ENCODE measurements at places on chromosomes 2 and 18.

DNA sequence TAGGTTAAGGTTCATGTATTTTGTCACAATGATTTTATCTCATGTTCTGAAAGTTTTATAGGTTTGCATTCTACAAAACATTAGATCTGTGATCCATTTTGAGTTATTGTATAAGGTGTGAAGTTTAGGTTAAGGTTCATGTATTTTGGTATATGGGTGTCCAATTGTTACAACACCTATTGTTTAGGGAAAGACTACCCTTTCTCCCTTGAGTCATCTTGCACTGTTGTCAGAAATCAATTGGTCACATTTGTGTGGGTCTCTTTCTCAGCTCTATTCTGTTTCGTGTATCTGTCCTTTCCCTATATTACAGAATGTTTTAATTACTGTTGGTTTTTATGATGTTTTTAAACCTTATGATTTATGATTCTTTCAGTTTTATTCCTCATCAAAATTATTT is 192.3 kb downstream of the MCFD2 start:
- H3K27ac ChIP-seq: no peak overlapping the region
- peaks cover 39% of the 10 kb centered on the region for H3K4me1 ChIP-seq
- H3K4me3 ChIP-seq: no peak overlapping the region
- no peak for DNase-seq
- no peaks in the 10 kb centered on the region for H3K27me3 ChIP-seq

- H3K36me3 ChIP-seq: no peaks in the 10 kb centered on the region
- H3K27ac ChIP-seq: no peak overlapping the region
- no peak overlapping the region for H3K4me3 ChIP-seq
- peaks cover 2% of the 10 kb centered on the region for H3K4me1 ChIP-seq
Observed at GRCh38 chr2:208990716-208991115, 433.1 kb upstream of the MAP2 start.

DNA sequence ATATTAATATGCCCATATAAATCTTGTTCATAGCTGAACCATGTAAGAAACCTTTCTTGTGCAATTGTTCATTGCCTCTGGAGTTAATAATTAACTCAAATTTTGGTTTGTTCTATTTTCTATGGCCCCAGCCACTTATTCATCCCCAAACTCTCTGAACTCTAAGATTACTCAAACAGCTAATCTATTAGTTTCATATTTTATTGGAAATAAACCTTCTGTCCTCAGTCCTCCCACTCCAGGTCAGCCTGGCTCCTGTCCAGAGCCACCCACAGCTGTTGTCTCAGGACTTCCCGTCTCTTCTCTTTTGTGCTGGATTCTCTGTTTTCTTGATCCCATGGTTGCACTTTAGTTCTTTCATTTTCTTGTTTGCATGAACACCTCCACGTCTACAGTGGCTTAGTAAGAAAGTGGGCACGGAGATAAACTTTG is 4.4 kb upstream of the RNF103 start:
- no peaks in the 10 kb centered on the region for H3K36me3 ChIP-seq
- peaks cover 31% of the 10 kb centered on the region for H3K4me1 ChIP-seq

GRCh38 chr18:57397440-57398132 is 37.6 kb upstream of the ONECUT2 start:
- no peak for DNase-seq
- no peak overlapping the region for H3K27ac ChIP-seq
- peaks cover 36% of the 10 kb centered on the region for H3K27me3 ChIP-seq

GRCh38 chr2:108625186-108625827 is 91.0 kb downstream of the LIMS1 start:
- H3K4me1 ChIP-seq: peaks cover 21% of the 10 kb centered on the region
- no peaks in the 10 kb centered on the region for H3K36me3 ChIP-seq
- no peak for DNase-seq
- no peak overlapping the region for H3K4me3 ChIP-seq
- no peaks in the 10 kb centered on the region for H3K27me3 ChIP-seq

GRCh38 chr2:241762321-241762932 is 14.2 kb upstream of the GAL3ST2 start:
- H3K27ac ChIP-seq: peak overlapping the region; percentile 44
- H3K4me1 ChIP-seq: peaks cover 33% of the 10 kb centered on the region
- H3K4me3 ChIP-seq: no peak overlapping the region
- no peak for DNase-seq

DNA sequence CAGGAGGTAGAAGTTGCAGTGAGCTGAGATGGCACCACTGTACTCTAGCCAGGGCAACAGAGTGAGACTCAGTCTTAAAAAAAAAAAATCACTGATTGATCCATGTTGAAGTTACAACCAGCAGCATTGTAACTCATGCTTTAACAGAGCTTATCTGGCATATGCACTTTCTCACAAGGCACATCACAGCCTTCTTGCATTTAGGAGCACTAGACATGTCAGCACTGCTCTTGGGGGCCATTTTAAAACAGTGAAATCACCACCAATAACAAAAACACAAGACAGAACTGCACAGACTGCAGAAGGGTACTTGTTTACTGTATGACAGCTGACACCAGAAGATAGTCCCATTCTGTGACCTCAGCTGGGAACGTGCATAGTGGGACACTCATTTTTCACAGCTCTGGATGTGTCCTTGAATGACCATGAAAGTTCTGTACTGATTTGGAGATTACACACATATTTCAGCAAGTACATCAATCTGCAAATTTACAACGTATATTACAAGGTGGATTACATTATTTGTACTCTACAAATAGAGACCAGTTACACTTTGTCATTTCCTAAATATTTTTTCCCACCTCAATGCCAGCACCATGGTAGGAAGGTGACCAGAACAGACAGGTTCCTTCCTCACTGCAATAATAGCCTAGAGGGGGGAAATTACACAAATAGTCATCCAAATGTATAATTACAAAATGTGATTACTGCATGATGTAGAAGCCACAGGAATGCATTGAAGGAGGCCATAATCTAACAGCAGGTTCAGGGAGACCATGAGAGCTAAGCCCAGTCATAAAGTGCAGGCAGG is 35.1 kb downstream of the CCBE1 start:
- DNase-seq: no peak
- no peaks in the 10 kb centered on the region for H3K36me3 ChIP-seq
- peaks cover 25% of the 10 kb centered on the region for H3K27me3 ChIP-seq
- peaks cover 22% of the 10 kb centered on the region for H3K4me1 ChIP-seq
- no peak overlapping the region for H3K27ac ChIP-seq

DNA sequence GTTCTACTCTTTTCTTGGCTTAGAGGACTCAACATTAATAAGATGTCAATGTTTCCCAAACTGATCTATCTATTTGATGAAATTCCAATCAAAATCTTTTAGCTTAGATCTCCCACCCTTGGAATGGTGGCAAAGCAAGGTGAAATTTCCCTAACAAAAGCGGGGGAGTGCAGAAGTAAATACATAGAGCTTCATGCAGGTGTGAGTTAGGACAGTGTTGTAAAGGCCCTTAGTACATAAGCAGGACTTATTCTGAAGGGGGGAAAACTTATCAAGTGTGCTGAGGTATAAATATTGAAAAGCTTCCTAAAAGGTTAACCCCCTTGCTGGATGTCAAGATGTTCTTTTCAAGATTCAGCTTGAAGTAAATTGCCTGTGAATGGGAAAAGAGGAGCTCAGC is 608.6 kb upstream of the CELF4 start:
- no peak overlapping the region for H3K27ac ChIP-seq
- no peaks in the 10 kb centered on the region for H3K4me1 ChIP-seq
- no peak overlapping the region for H3K4me3 ChIP-seq

GRCh38 chr2:162623888-162624287 is 214.7 kb downstream of the KCNH7 start:
- H3K36me3 ChIP-seq: no peaks in the 10 kb centered on the region
- peaks cover 5% of the 10 kb centered on the region for H3K27me3 ChIP-seq
- H3K27ac ChIP-seq: no peak overlapping the region
- no peak overlapping the region for H3K4me3 ChIP-seq
- DNase-seq: no peak
- no peaks in the 10 kb centered on the region for H3K4me1 ChIP-seq

- no peaks in the 10 kb centered on the region for H3K27me3 ChIP-seq
- no peaks in the 10 kb centered on the region for H3K36me3 ChIP-seq
- no peak for DNase-seq
- peaks cover 15% of the 10 kb centered on the region for H3K4me1 ChIP-seq
- H3K27ac ChIP-seq: no peak overlapping the region
- H3K4me3 ChIP-seq: no peak overlapping the region
Observed at GRCh38 chr2:195486987-195487644, 169.9 kb upstream of the SLC39A10 start.

DNA sequence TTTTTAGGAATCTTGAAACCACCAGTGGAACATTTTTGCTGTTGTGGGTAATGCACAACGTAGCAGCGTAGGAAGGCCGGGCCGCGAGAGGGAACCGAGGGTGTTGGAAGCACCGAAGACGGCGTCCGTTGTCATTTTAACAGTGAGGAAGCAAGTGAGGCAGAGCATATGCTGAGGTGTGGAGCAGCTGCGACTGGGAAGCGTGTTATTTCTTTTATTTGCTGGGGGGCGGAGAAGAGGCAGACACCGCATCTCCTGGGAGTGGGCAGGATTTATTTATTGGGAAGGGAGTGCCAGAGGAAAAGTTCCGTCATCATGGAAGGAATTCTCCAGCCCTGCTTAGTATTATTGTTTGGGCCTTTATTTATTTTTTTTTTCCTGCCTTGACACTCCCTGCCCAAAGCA is 232.8 kb downstream of the KLHL29 start:
- H3K36me3 ChIP-seq: peaks cover 4% of the 10 kb centered on the region
- peak overlapping the region; percentile 93 for H3K27ac ChIP-seq
- no peaks in the 10 kb centered on the region for H3K27me3 ChIP-seq
- H3K4me1 ChIP-seq: peaks cover 34% of the 10 kb centered on the region

DNA sequence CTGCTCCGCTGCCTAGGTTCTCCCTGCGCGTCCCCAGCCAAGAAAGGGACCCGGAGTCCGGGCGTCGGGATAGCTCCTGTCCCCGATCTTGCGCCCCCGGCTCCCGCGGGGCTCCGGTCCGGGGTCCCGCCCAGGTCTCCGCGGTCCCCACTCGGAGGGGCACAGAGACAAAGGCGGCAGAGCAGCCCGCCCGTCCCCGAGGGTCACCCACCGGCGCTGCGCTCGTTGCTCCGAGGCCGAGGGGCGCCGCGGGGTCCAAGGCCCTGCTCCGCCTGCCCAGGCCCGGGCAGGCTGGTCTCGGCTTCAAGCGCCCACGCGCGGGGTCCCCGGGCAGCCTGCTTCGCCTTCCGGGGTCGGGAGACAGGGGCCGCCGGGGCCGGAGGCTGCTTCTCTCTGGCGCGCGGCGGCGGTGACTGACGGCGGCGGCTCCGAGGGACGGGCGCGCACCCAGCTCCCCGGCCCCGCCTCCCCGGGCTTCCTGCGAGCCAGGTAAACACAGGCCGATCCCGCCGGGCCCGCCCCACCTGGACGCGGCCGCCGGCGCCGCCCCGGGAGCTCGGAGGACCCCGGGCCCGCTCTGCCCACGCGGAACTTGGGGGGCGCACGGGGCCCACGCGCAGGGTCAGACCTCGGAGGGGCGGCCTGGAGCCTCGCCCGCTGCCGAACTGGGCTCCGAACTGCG is at the start of gene MBP:
Gene MBP, minus strand, starts transcription at position 415 of the 682 bp plus-strand sequence. CDS start 27,522 bp downstream, outside the sequence.
- peaks cover 51% of the 10 kb centered on the region for H3K27me3 ChIP-seq
- peak; percentile 46 for DNase-seq
- peaks cover 23% of the 10 kb centered on the region for H3K4me1 ChIP-seq
- peaks cover 2% of the 10 kb centered on the region for H3K36me3 ChIP-seq
- peak within 1 kb of the TSS; percentile 53 for H3K27ac ChIP-seq

GRCh38 chr2:113861740-113862139 is 28.1 kb upstream of the ACTR3 start:
- H3K36me3 ChIP-seq: no peaks in the 10 kb centered on the region
- no peak overlapping the region for H3K27ac ChIP-seq
- H3K4me3 ChIP-seq: no peak overlapping the region
- no peaks in the 10 kb centered on the region for H3K27me3 ChIP-seq

- H3K27me3 ChIP-seq: no peaks in the 10 kb centered on the region
- peak overlapping the region; percentile 79 for H3K27ac ChIP-seq
- no peak for DNase-seq
- no peak overlapping the region for H3K4me3 ChIP-seq
- H3K36me3 ChIP-seq: no peaks in the 10 kb centered on the region
- peaks cover 36% of the 10 kb centered on the region for H3K4me1 ChIP-seq
Observed at GRCh38 chr2:237259201-237259600, 154.8 kb downstream of the COL6A3 start.

GRCh38 chr2:172597176-172597842 is 41.4 kb downstream of the PDK1 start:
- no peak overlapping the region for H3K27ac ChIP-seq
- no peaks in the 10 kb centered on the region for H3K27me3 ChIP-seq
- DNase-seq: no peak
- no peak overlapping the region for H3K4me3 ChIP-seq
- H3K4me1 ChIP-seq: peaks cover 39% of the 10 kb centered on the region

DNA sequence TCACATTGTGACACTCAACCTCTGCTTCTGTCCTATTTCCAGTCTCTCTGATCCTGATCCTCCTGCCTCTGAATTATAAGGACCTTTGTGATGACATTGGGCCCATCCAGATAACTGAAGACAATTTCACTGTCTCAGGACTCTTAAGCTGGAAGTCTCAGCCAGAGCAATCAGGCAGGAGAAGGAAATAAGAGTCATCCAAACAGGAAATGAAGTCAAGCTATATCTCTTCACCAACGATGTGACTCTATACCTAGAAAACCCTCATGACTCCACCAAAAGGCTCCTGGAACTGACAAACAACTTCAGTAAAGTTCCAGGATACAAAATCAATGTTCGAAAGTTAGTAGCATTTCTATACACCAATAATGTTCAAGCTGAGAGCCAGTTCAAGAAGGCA is 29.3 kb upstream of the TWIST2 start:
- H3K27ac ChIP-seq: no peak overlapping the region
- peaks cover 63% of the 10 kb centered on the region for H3K27me3 ChIP-seq
- H3K4me1 ChIP-seq: no peaks in the 10 kb centered on the region

GRCh38 chr2:70931376-70932000 is 4.2 kb upstream of the ATP6V1B1 start:
- H3K27ac ChIP-seq: no peak overlapping the region
- H3K27me3 ChIP-seq: peaks cover 58% of the 10 kb centered on the region
- peak; percentile 31 for DNase-seq
- H3K4me3 ChIP-seq: no peak overlapping the region
- no peaks in the 10 kb centered on the region for H3K36me3 ChIP-seq

GRCh38 chr2:79723830-79724229 is 211.0 kb downstream of the CTNNA2 start:
- no peak for DNase-seq
- no peak overlapping the region for H3K4me3 ChIP-seq
- no peak overlapping the region for H3K27ac ChIP-seq
- no peaks in the 10 kb centered on the region for H3K4me1 ChIP-seq
- H3K36me3 ChIP-seq: no peaks in the 10 kb centered on the region
- H3K27me3 ChIP-seq: no peaks in the 10 kb centered on the region

DNA sequence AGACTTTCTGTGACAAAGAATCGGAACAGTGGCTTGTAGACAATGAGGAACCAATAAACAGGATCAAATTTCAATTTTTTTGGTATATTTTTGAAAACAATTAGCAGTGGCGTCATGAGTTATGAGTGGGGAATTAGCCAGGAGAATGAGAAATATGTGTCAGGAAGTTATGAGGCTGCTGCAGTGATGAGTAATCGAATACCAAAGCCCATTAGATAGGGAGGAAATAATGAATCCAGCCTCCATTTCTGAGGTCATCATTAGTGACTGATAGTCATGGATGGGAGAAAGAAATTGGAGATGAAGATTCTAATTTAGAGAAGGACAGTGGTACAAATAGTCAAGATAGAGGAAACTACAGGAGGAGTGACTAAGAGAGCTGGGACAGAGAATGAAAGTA is 673.1 kb upstream of the VRK2 start:
- no peak overlapping the region for H3K4me3 ChIP-seq
- no peaks in the 10 kb centered on the region for H3K36me3 ChIP-seq
- DNase-seq: no peak

Measured in mesothelial cell of epicardium (in vitro differentiated cells).